AG08395 (cell line): ENCODE measurements at places on chromosomes 6 and 20.

GRCh38 chr20:47479506-47479905 is 22.2 kb upstream of the NCOA3 start:
- no peak for DNase-seq

GRCh38 chr20:35017099-35017835 is 61.6 kb downstream of the MYH7B start:
- DNase-seq, result no peak

GRCh38 chr20:38426006-38426897 is 8.9 kb downstream of the SNHG17 start:
- peak; percentile 98 for DNase-seq

DNA sequence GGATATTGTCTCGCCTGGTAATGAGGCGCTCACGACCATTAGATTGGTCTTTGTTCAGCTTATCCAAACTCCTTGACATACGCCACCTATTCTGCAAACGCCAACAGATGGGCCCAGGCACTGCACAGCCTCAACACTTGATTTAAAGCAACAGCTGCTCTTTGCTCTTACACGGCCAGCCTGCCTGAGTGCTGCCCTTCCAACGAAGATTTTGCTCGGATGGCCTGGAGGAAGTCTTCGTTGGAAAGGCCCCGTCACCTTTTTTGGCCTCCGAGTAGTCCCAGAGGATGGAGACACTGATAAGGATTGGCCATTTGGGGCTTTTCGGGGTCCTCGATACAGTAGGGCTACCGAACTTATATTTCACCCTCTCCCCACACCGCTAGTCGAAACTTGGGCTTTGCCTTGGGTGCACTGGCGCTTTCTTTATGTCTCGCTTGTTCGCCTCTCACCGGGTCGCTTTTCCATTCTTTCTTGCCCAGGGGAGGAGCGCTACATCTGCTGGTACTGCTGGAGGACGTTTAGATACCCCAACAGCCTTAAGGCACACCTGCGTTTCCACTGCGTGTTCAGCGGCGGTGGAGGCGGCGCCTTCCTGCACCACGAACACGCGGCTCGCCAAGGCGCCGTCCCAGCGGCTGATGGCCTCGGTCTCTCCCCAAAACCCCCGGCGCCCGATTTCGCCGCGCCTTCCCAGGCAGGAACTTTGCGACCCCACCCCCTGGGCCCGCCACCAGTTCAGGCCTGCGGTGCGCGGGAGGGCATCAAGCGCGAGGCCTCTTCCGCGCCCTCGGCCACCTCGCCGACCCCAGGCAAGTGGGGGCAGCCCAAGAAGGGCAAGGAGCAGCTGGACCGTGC is 6.1 kb downstream of the PRDM13 start:
- no peak for DNase-seq

DNA sequence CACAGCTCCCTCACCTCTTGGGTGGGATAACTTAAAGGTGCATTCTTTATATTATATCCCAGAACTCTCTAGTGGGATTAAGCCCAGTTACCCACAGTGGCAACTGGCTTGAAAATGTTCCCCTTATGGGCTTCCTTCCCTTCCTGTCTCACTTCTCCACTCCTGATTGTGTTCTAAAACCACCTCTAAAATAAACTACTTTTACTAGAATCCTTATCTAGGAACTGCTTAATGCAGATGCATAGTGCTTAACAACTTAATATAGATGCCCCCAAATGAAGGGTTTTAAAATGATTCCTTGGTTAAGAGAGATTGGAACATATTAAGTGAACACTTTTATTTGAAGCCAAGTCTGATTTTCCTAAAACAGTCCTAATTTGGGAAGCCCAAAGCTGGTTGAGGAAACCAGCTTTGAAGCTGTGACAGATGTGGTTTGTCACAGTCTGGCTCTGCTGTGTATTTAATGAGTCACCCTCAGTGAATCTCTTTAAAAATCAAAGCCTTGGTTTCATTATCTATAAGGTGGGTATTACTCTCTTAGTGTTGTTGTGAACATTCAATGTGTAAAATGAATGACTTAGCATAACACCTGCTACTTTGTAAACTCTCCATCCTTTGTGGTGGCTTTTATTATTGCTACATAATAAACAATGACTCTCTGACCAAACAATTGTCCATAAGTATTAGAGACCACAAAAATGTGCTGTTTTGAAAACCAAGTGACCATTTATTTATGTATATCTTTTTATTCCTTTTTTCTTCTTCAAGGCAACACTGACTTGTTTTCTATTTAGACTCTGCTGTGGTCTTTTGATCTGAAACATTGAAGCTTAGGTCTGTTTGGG is 24.4 kb downstream of the PLCB1 start:
- DNase-seq, result peak; percentile 27

DNA sequence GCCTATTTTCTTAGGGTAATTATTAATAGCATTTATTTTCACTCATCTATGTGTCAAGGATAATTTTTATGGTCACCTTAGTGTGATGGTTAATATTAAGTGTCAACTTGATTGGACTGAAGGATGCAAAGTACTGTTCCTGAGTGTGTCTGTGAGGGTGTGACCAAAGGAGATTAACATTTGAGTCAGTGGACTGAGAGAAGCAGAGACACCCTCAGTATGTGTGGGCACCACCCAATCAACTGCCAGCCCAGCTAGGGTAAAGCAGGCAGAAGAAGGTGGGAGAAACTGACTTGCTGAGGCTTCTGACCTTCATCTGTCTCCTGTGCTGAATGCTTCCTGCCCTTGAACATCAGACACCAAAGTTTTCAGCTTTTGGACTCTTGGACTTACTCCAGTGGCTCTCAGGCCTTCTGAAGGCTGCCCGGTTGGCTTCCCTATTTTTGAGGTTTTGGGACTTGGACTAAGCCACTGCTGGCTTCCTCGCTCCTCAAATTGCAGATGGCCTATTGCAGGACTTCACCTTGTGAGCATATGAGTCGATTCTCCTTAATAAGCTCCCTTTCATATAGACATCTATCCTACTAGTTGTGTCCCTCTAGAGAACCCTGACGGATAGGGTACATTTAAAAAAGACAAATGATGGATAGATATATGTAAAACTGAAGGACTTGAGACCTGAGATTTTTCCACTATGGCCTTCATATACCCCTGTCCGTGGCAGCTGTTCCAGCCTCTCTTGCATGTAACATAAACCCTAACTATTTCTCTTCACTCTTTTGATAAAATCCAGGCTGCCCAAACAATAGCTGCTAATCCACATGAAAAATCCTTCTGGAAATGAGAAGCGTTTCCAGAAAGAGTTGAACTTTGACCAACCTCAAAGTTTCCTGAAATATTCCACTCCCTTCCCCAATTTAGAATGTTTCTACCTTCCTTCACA is 62.1 kb upstream of the RGS17 start:
- DNase-seq, result no peak

DNA sequence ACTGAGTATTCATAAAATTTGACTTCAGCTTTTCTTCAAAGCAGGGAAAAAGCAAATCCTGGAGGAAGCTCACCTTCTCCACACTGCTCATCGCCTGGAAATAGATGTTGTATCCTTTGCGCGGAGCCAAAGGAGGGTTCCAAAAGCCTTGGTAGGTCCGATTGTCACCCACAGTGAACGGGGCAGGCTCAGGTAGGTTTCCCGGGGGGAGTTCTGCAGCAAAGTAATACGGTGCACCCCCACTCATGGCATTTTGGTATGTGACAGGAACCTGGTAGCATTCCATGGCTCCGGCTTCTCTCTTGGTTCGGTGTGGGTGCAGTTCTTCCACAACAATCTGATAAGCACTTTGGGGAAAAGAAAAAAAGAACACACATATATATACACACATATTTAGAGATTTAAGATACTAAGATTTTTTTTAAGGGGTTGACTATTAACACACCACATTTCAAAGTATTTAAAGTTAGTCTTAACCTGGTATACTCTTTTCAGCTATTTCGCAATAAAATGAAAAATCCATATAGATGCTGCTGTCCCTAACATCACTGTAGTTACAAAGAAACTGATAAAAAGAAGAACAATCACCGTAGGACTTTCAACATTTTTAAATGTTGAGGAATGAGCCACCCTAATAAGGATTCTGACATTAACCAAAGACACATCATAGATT is 166.7 kb upstream of the THEMIS start:
- DNase-seq, result no peak

DNA sequence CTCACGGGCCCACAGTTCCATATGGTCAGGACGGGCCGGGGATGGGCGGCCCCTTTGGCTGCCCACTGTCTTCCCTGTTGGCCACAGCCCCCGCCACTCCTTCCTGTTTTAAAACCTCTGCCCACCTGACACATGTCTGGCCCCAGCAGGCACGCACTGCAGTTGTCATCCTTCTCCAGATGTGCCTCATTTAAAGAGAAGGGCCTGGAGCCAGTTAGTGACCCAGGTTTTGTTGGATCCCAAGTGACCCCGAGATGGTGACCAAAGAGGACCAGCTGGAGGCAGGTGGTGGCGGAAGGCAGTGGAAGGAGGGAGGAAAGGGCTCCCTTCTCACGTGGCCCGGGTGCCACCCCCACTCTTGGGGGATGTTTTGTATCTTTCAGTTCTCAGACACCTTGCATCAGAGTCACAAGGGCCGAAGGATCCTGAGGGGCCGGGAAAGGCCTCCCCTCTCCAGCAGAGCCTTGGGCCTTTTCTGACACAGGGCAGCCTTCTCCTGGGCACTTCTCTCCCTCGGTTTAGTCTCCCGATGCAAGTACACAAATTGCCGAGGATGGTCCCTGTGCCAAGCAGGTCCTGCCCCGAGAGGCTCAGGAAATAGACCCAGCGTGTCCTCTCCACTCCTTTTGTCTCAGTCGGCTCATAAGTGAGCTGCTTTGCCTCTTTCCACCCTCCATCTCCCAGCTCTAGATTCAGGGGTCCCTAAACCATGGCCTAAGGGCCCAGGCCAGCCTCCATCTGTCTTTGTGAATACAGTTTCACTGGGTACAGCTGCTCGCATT is 117.6 kb downstream of the SULF2 start:
- no peak for DNase-seq

DNA sequence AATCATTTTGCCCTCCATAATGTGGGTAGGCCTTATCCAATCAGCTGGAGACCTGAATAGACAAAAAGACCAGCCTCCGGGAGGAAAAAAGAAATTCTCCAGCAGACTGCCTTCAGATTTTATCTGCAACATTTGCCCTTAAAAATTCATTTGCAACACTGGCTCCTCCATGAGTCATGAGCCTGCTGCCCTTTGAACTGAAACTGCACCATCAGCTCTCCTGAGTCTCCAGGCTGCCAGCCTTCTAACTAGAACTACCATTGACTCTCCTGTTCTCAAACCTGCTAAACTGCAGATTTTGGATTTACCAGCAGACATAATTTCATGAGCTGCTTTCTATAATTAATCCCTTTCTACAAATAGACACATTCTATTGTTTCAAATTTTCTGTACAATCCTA is 223.9 kb upstream of the THEMIS start:
- DNase-seq, result no peak

- DNase-seq, result no peak
Measured at GRCh38 chr6:148967011-148967520, 220.2 kb downstream of the UST start.

GRCh38 chr20:35465976-35466375 is 10.6 kb downstream of the CEP250 start:
- no peak for DNase-seq

- DNase-seq, result peak; percentile 74
Measured at GRCh38 chr6:12009180-12009685, 2.9 kb upstream of the HIVEP1 start.

DNA sequence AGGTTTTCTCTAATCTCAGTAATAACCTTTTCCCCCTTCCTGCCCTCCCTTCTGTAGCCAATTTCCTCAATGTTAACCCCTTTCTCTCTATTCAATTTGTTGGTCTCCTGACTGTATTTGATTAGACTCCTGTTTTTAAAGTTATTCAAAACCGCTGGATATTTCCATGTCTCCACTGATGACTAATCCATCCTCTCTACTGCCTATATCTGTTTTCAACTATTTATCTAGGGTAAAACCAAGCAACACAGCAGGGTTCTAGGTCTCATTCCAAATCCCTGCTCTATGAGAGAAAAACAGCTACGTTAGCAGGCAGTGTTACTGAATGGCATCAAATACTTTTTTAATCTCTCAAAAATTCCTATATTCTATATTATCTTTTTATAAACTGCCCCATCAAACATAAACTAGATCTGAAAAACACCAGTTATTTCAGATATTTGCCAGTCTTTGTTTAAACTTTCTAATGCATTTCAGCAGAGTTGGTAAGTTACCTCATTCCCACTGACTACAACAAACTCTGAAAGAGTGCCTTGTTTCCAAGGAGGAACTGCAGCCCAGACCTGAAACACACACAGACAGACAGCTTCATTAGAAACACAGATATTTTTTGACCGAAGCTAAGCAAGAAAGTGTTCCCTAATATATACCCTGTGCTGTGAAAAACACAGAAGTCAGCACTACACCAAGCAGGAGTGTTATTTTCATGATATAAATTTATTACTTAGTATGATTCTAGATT is 8.2 kb downstream of the RTN4IP1 start:
- DNase-seq, result no peak

DNA sequence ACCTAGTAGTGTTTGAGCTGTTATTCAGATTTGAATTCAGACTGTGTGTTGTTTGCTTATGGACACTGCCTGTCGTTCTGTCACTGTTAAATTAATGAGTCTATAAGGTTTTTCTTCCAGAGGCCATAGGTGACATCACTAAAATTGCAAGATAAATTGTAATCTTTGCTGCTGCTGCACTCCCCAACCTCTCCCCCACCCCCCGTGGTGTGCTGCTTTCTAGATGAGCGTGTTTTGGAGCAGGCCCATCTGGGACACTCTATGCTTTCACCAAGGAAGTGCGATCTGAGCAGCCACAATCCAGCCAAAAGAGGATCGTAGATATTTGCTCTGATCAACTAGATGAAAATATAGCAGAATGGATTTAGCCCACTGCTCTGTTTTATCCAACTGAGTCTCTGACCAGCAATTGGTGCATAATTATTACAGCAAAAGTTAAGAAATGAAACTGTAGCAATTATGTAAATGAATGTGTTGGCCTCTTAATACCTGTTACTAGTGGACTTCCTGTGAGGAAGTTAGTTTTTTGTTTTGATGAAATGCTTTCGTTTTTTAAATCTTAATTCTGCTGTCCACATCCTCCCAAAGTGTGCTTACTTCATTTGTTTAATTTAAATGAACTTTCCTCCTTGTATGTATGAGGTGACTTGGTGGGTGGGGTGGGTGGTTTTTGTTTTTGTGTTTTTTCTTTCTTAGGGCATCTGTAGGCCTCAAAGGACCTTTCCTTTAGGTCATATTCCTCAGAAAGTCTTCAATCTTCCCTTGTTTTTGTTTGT is 58.1 kb downstream of the RPRD1B start:
- DNase-seq, result no peak

- no peak for DNase-seq
Measured at GRCh38 chr20:2707353-2708072, 14.9 kb downstream of the EBF4 start.

DNA sequence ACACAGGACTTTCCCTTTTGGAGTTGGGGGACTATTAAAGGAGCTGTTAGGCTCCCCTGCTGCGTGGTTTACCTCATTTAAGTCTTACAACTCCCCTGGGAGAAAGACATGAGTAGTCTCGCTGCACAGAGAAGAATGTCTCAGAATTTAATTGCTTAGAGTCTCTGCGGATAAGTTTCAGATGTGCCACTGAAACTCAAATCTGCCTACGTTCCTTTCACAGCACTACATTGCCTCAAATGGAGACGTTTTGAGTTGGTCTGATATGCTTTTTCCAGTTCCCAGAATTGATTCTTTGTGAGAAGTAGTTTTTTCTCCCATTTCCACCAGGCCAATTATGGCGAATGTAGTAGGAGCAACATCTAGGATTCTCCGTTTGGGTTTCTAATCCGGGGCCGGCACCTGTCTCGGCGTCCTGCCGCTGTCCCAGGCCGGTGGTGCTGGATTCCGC is 532 bp upstream of the SLC35F1 start:
- peak; percentile 39 for DNase-seq

- peak; percentile 6 for DNase-seq
Measured at GRCh38 chr6:131597446-131597845, 24.4 kb downstream of the ARG1 start.
